ENCODE measurements at places on chromosomes 6 and 20. TPM values are rescaled to one million over a fixed set of nuclear protein-coding genes. Genes with fewer than 3 reads are reported as not detected.

DNA sequence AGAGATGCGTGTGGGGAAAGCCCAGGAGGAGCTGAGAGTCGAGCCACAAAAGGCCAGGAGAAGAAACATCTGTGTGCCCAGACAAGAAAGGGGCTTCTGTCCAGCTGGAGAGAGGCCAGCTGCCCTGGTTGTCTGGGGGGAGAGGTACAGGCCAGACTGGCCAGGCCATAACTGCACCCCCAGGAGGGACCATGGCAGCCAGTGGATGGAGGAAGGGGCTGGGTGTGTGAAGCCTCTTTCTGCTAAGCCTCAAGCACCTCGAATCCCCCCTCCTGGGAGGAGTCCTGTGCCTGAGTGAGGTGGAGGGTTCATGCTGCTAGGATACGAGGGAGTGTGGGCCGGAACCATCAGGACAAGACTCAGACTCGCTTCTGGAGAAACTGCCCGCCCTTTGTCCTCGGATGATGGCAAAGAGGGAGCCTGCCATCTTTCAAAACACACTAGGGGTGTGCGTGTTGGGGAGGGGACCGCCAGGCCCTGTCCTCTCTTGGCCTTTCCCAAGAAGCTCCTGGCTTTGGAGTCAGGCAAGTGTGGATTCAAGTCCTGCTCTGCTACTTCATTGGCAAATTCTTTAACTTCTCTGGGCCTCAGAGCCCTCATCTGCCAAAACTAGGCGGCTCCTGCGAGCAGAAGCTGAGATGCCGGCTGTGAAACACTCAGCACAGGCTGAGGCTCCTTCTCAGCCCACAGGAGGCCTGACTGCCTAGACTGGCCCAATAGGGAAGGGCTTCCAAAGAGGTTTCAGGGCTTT is 90.3 kb downstream of the ASXL1 start:
- no peak for DNase-seq

DNA sequence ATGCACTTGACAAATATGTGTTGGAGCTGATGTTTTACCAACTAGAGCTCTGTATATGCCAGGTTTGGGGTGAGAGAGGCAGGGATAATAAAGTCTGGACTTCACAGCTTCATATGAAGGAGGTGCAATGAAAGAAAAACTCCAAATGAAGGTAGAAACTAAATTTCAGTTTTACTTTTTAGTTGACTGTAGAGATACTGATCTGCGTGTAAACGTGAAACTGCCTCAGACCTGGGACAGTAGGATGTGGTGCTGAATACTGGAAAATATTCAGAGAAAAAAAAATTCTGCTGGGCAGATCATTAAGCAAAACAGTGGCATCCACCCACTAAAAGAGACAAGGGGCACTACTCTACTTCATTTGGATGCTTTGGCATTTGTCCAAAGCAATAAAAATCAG is 94.5 kb downstream of the BACH2 start:
- DNase-seq = no peak

The ALDH5A1 gene
- 1.2 TPM for total RNA-seq

GRCh38 chr6:18323935-18324705 is 59.8 kb upstream of the DEK start:
- peak; percentile 70 for DNase-seq

The SLC35D3 gene
- not detected for total RNA-seq

Data from myocyte (in vitro differentiated cells).